Mammary microvascular endothelial cell (primary cell): ENCODE measurements at places on chromosomes 2 and 18. TPM values are rescaled to one million over a fixed set of nuclear protein-coding genes. Genes with fewer than 3 reads are reported as not detected.

The C2orf15 gene
- not detected in 2 replicates for total RNA-seq

The COLEC11 gene
- total RNA-seq = 0.25 TPM in 1 of 2 replicates, not detected in the other

The ABHD1 gene
- total RNA-seq = not detected in 2 replicates

The IL36RN gene
- not detected in 2 replicates for total RNA-seq

The ABCB11 gene
- total RNA-seq = under 0.01 and 0.05 TPM in 2 replicates

The ST6GAL2 gene
- total RNA-seq = 0.15 TPM in 1 of 2 replicates, not detected in the other

The FAP gene
- total RNA-seq = 12.9 and 16.5 TPM in 2 replicates

The GPBAR1 gene
- total RNA-seq = not detected in 2 replicates

The HOXD8 gene
- total RNA-seq = 17.3 and 24.1 TPM in 2 replicates

The ACADL gene
- not detected in 2 replicates for total RNA-seq

The DSEL gene
- 4.7 and 5.9 TPM in 2 replicates for total RNA-seq
